ENCODE measurements at places on chromosomes 3 and 15.

DNA sequence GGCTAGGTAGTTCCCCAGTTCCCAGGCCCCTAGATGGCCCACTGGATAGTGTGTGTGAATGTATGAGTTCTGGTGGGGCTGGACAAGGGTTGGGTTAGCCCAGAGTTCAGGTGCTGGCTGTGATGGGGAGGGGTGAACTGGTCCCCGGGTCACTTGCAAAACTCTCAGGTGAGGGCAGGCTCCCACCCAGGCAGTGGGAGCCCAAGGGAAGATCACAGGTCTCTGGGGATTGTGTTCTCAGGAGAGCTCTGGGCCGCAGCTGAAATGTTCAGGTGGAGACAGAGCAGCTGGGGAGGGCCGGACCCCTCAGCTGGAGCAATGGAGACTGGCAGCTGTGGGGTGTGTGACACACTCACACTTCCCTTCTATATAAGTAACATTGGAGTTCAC is 12.8 kb upstream of the FAM98B start:
- DNase-seq, result no peak

DNA sequence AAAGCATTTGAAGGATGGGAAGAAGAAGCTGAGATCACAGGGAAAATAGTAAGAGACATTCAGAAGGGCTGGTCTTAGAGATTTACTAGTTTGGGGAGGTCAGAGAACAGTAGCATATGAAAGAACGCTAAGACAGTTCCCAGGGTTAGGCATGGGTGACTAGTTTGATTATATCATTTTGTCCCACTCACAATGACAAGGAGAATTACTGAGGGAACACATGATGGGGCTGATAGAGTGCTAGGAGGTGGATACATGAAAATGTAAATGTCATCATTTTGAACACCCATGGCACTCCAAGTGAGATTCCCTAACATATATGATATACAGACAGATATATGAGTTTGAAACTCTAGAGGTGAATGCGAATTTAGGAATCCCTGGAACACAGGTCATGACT is 9.3 kb upstream of the TARS3 start:
- no peak for DNase-seq

- no peak for DNase-seq
Observed at GRCh38 chr15:40282869-40283614, at the start of gene ANKRD63. ANKRD63 (minus strand) TSS chr15:40283064; CDS start chr15:40282586, 478 bp downstream.

DNA sequence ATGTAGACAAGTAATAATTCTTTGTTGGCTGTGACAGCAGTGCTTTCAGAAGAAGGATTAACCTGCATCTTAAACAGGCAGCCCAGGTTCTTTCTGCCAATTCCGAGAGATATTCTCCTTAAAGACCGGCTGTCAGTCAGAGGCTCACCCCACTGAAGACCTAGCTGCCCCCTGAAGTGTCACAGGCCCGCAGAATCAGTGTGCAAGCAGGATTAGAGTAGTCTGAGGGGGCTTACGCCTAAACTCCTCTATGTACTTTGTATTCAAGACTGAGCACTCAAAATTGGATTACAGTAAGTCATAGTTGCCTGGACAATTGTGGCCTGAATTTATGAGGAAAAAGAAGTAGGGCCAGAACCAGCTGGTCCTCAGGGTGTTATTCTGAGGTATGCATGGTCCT is 342.9 kb downstream of the CLSTN2 start:
- DNase-seq, result no peak

DNA sequence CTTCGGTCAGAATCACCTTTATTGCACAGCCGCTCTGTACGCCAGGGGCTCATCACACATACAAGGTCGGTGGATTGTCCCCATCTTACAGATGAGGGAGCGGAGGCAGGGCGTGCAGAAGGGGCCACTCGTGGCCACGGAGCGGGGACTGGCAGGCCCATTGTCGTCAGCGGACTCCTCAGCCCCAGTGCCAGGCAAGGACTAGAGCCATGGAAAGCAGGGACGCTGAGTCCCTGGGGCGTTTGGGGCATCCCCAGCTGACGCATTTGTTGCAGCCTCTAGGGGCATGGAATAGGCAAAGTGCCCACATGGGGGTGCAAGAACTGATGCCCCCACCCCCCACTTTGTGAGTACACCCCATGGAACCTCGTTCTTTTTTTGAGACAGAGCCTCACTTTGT is 29.8 kb upstream of the FURIN start:
- DNase-seq, result no peak

DNA sequence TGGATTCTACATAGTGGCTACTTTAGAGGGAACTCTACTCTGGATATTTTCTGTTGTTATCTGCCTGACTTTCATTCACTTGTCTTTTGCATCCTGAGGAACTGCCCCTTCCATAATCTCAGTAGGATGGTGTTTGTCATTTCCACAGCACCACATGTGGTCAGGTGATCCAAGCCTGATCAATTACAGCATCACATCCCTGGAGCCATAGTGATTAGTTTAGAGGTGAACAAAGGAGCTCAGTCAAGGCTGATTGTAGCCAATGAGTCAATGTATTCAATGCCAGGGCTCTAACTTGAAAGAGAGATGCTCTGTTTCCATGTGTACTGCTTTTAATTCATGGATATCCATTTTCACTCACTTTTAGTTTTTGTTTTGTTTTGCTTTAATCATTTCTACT is 478.7 kb upstream of the ADAMTS9 start:
- no peak for DNase-seq

DNA sequence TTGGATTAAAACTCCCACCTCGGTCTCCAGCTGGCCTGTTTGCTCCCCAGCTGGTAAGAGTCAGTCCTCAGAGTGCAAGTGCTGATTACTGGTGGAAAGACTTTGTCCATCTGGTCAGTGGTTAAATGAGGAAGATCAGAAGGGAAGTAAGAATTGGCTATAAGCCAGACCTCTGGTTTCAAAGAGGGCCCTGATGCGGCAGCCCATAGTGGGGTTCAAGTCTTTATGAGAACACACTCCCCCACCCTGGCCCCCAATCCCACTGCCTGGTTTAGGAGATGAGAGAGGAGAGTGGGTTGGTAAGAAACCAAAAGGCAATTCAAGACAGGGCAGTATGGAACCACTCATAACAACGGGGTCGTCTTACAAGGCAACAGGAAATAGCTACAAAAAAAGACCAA is 65.0 kb downstream of the FRMD4B start:
- DNase-seq, result no peak

DNA sequence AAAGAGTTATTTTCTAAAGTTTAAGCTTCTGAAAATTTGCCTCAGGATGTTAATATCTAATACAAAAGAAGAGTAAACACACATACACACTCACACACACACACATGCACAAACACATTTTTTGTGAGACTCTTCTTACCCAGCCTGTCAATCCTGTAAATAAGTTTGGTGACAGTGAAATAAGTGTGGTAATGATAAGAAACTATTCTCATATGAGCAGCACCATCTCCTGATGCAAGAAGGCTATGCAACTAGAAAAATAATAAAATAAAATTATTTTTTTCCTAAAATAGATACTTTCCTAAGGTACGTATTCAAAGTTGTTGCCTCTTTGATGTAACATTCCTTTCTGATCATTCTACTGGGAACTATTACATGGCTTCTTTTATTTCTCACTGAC is 155.1 kb downstream of the MECOM start:
- no peak for DNase-seq

- no peak for DNase-seq
Observed at GRCh38 chr3:127253491-127253890, 34.4 kb downstream of the PRR20G start.

GRCh38 chr3:35505181-35505580 is 134.1 kb upstream of the ARPP21 start:
- DNase-seq, result no peak

- no peak for DNase-seq
Observed at GRCh38 chr3:127884041-127884440, 31.0 kb upstream of the KBTBD12 start.

GRCh38 chr3:10759495-10759894 is 56.5 kb upstream of the SLC6A11 start:
- DNase-seq, result no peak

- no peak for DNase-seq
Observed at GRCh38 chr15:37792351-37792750, 142.1 kb upstream of the TMCO5A start.

- no peak for DNase-seq
Observed at GRCh38 chr15:68555679-68556037, 23.1 kb upstream of the CORO2B start.

- no peak for DNase-seq
Observed at GRCh38 chr3:99635348-99635747, 3.0 kb upstream of the COL8A1 start.

- DNase-seq, result no peak
Observed at GRCh38 chr3:6281662-6282061, 579.3 kb upstream of the GRM7 start.

- DNase-seq, result no peak
Observed at GRCh38 chr15:31361764-31362515, 35.3 kb downstream of the KLF13 start.

GRCh38 chr15:55740981-55741832 is 1.7 kb downstream of the PRTG start:
- no peak for DNase-seq

DNA sequence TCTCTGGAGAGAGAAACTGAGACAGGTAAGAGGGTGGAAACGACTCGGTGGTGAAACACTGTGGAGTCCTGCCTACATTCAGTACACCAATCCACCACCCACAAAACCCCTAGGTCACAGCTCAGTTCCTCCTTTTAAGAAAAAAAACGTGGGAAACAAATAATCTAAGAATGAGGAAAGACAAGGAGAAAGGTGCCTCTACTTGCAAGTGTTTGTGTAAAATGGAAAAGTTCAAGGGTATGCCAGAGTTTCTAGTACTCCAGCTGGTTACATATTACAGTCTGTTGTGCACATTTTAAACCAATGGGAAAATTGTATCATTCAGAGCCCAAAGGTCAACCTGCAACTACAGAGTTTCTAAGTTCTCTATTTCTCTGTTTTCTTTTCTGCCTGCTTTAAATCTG is 32.2 kb downstream of the HGD start:
- no peak for DNase-seq

GRCh38 chr15:51842852-51843737 is 13.6 kb downstream of the TMOD3 start:
- no peak for DNase-seq

- DNase-seq, result no peak
Observed at GRCh38 chr3:138578141-138578540, 15.9 kb downstream of the CEP70 start.

GRCh38 chr15:77527831-77528231 is 104.9 kb downstream of the LINGO1 start:
- DNase-seq, result no peak

- no peak for DNase-seq
Observed at GRCh38 chr3:127555108-127555507, 35.4 kb downstream of the TPRA1 start.

GRCh38 chr3:42698911-42699230 is 3.7 kb downstream of the HHATL start:
- no peak for DNase-seq

- DNase-seq, result no peak
Observed at GRCh38 chr3:115833074-115833473, 209.8 kb downstream of the GAP43 start.

GRCh38 chr3:56012721-56013120 is 455.5 kb downstream of the ERC2 start:
- DNase-seq, result no peak

- no peak for DNase-seq
Observed at GRCh38 chr15:88091444-88092016, 165.0 kb downstream of the NTRK3 start.

GRCh38 chr15:63466378-63467192 is 37.8 kb upstream of the USP3 start:
- no peak for DNase-seq

DNA sequence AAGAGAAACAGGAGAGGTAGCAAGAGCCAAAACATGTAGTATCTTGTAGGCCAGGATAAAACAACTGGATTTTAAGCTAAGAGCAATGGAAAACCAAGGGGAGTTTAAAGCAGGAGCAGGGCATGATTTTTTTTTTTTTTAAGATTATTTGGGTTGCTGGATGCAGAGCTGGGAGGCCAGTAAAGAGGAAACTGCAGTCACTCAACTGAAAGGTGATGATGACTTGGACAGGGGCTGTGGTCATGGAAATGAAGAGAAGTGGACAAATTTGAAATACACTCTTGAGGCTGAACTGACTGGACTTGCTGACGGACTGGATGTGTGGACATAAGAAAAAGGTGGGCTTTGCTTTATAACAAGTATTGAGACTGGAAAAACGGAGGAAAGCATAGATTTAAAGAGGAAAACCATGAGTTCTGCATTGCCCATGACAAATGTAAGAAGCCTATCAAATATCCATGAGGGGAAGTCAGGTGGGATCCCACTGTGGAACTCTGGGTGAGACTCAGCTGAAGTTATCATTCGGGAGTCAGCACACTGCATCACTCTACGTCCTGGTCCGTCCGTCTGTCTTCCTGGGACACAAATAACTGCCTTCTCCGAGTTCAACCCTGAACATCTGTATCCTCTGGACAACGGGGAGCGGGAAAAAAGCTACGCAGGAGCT is 688 bp downstream of the XPC start:
- DNase-seq, result no peak

DNA sequence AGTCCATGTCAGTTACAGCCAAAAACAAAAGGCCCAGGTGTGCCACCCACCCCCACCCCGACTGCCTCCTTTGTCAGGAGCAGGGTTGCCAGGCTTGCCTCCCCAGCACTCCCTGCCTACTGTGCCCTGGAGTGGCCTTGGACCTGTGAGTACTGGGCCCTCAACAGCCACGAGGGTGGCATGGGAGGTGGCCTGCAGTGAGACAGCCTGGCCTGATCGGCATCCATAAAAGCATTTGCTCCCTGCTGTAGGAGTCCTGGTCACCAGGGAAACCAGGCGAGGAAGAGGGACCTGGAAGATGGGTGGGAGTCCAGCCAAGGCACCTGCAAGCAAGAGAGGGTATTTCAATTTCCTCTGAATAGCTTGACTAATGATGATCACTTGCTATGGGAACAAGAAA is 56.4 kb upstream of the KCNMB2 start:
- no peak for DNase-seq

DNA sequence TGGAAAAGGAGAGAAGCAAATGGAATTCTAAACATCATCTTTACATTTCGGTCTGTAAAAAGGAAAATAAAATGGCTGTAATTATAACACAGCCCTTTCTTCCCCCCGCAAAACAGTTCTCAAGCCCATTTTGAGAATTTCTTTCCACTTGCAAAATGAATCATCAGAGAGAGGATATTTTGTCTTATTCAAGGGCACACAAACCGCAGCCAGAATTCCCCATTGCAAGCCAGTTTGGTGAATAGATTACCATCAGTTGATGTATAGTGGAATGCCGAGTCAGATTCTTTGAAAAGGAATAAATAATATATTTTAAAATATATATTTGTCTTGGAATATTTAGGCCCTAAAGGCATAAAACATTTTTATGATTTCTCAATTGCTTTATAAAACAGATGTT is 420.4 kb upstream of the SEMA6D start:
- no peak for DNase-seq

DNA sequence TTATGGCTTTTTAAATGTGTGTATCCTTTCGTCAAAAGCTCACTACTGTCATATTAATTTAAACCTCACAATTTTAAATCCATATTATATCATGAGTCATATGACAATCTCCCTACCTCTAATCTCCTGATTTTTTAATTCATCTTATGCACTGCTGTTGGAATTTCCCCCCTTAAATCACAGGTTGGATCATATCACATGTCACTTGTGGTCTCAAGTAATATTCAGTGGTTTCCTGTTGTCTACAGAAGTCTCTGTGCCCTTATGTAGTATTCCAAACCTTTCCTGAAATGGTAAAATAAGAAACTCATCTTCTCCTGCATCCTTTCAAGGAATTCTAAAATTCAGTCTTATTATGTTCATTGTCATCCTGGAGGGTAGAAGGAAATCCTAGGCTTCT is 116.0 kb upstream of the CBLB start:
- no peak for DNase-seq
